ENCODE measurements at places on chromosomes 16 and 17.
A peak's percentile ranks its signal among the peaks of the same experiment; 100 is the strongest.

GRCh38 chr16:3739636-3740035 is 22.3 kb upstream of the TRAP1 start:
- no peak for DNase-seq

DNA sequence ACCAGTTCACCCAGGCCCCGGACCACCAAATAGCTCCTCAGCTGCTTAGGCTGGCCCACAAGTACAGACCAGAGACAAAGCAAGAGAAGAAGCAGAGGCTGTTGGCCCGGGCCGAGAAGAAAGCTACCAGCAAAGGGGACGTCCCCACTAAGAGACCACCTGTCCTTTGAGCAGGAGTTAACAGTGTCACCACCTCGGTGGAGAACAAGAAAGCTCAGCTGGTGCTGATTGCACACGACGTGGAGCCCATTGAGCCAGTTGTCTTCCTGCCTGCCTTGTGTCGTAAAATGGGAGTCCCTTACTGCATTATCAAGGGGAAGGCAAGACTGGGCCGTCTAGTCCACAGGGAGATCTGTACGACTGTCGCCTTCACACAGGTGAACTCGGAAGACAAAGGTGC is 15.4 kb downstream of the FOXF1 start:
- no peak for DNase-seq

DNA sequence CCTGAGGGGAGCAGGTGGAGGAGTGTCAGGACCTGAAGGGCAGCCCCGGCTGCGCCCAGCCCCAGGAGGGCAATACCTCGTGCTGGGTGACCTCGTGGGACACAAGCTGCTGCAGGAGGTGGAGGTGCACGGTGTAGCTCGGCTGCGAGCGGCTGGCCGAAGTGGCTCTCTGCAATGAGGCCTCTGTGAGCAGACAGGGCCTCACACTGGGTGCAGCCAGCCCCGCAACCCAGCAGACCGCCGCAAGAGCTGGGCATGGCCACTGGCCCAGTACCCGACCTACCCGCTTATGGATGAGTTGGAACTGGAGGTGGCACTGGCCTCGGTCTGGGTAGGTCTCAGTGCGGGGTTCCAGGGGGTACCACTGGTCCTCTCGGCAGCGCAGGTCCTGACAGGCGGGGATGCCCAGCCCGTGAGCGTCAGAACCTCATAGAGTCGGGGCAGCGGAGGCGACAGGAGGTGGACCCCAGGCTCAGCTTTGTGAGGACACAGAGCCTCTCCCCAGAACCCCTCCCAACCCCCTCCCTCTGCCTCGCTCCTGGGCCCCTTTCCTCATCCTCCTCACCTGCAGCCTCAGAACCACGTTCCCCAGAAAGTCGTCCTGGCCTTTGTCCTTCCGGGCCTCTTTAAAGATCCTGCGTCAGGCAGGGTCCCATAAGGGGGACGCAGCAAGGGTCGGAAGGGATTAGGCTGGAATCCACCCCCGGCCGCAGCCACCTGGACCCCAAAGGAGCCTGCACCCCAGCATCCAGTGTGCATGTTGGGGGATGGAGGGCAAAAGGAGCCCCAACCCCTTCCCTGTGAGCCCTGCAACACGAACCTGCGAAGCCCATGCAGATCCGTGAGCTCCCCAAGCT is 4.0 kb downstream of the UNC13D start:
- no peak for DNase-seq

- no peak for DNase-seq
Measured at GRCh38 chr17:82697808-82698064, 762 bp downstream of the RAB40B start.

DNA sequence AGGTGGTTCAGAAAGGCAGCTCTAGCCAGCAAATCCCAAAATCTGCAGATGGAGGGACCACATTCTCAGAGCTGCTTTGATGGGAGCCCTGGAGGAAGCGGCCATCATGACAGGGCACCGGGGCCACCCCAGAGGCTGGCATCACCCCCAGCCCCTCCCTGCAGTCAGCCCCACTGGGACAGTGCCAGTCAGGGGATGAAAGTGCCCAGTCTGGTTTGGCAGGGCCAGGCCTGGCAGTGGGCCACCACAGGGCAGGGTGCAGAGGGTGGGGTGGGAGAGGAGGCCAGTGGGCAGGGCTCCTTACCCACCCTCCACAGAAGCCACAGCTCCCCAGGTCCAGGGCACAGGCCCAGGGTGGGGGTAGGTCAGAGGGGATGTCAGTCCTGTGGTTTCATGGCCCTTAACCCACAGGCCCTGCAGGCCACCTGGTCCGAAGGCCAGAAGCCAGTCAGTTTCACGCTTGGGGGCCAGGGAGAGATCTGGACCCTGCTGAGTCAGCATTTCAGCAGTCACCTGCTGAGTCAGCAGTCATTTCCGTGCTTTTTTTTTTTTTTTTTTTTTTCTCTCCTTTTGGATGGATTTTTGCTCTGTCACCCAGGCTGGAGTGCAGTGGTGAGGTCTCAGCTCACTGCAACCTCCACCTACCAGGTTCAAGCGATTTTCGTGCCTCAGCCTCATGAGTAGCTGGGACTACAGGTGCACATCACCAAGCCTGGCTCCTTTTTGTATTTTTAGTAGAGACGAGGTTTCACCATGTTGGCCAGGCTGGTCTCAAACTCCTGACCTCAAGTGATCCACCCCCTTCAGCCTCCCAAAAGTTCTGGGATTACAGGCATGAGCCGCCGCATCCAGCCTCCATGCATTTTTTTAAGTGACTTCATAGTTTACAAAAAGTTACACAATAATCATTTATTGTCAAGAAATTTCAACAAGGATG is 10.4 kb downstream of the SLC25A10 start:
- no peak for DNase-seq

DNA sequence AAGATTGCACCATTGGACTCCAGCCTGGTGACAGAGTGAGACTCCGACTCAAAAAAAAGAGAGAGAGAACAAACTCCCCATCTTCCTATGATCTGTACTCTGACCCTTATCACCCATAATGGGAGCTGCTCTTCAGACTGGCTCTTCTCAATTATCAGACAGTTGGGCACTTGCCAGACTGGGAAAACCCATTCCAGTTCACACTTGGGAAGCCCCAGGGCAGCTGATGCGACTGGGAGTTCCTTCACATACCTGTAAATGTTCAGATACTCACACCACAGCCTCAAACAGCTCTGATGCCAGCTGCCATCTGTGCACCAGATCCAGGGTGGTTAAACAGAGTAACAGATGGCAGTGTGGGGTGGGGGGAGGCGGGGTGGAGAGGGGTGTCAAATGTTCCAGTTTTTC is 23.8 kb upstream of the TMEM101 start:
- no peak for DNase-seq

DNA sequence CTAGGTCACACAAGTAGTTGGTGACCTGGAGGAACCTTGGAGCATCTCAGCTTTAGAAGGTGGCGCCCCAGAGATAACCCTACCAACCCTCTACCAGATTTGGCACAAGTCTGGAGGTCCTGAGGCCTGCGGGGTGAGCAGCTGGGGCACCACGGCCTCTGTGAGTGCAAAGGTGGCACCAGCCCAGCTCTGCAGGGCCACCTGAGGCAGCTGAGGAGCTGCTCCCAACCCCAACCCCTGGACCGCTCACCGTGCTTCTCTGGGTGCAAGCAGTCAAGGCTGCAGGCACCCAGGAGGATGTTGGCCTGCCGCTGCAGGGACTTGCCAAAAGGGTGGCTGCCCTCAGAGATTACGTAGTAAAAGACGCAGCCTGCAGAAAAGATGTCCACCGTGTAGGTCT is 28.4 kb upstream of the ICAM2 start:
- DNase-seq: no peak

DNA sequence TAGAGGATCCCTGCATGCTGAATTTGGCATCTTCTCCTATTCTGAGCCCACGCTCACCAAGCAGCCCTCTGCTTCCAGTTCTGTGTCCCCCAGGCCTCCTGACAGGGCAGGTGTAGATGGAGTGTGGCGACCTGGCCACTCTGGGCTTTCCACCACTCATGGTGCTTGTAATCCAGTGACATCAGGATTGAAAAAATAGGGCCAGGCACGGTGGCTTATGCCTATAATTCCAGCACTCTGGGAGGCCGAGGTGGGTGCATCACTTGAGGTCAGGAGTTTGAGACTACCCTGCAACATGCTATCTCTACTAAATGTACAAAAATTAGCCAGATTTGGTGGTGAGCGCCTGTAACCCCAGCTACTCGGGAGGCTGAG is 29.4 kb downstream of the UNK start:
- DNase-seq: no peak

GRCh38 chr17:39727556-39727955 is 2.8 kb downstream of the MIEN1 start:
- DNase-seq: no peak

DNA sequence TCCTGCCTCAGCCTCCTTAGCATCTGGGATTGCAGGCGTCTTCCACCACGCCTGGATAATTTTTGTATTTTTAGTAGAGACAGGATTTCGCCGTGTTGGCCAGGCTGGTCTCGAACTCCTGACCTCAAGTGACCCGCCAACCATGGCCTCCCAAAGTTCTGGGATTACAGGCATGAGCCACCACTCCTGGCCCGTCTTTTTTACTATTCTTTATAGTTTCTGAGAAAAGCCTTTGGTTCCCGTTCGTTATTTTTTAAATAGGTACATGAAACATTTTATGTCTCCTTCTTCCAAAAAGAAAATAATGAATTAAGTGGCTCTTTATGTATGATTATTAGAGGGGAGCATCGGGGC is 570 bp upstream of the BCO1 start:
- DNase-seq: no peak

DNA sequence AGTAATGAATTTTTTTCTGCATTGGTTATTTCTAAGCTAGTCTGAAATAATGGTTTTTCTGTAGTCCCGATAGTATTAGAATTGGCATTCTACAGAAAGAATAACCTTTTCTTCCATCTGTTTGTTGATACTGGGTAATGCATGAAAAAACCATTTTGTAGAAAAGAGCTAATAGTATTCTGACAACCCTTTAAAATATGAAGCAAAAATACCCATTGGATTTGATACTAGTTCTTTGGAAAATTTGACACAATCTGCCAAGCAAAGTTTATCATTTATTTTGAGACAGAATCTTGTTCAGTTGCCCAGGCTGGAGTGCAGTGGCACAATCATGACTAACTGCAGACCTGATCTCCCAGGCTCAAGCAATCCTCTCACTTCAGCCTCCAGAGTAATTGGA is 366.8 kb upstream of the MON1B start:
- no peak for DNase-seq

DNA sequence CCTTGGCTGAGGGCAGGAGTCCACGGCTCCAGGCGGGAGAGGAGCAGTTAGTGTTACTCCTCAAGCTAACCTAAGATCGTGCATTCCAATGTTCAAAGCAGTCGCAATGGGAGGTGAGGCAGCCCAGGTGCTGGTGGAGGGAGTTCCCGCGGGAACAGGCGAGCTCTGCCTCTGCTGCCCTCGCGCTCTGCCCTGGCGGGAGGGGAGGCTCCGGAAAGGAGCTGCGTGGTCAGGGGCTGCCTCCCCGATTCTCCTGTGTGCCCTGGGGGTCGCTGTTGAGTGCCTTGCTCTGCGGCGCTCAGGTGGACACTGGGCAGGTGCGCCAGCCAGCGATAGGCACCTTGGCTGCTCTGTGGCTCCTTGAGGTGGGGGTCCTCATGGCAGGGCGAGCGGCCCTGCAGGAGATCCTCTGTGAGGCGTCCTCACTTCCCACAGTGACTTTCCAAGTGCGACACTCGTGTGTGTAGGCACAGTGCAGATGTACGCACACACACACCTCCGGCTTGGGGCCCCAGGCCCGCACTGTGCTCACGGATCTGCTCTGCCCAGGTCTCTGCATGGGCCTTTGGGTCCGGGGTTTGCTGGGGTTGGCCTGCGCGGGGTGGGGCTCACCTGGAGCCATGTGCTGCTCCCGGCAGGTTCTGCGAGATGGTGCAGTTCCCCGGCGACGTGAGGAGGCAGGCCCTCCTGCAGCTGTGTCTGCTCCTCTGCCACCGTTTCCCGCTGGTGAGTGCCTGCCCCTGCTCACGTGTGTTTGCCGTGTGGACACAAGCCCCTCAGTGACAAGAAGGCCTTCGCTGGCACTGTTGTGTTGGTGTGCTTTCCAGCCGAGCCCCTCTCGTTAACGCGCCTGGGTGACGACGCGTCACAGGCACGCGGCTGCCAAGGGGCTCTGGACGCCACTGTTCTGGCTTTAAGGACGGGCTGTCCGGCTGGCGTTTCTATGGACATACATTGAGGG is 97.9 kb upstream of the ZNF750 start:
- DNase-seq: no peak

- DNase-seq: no peak
Measured at GRCh38 chr17:5203908-5204294, 12.2 kb upstream of the ZNF594 start.

DNA sequence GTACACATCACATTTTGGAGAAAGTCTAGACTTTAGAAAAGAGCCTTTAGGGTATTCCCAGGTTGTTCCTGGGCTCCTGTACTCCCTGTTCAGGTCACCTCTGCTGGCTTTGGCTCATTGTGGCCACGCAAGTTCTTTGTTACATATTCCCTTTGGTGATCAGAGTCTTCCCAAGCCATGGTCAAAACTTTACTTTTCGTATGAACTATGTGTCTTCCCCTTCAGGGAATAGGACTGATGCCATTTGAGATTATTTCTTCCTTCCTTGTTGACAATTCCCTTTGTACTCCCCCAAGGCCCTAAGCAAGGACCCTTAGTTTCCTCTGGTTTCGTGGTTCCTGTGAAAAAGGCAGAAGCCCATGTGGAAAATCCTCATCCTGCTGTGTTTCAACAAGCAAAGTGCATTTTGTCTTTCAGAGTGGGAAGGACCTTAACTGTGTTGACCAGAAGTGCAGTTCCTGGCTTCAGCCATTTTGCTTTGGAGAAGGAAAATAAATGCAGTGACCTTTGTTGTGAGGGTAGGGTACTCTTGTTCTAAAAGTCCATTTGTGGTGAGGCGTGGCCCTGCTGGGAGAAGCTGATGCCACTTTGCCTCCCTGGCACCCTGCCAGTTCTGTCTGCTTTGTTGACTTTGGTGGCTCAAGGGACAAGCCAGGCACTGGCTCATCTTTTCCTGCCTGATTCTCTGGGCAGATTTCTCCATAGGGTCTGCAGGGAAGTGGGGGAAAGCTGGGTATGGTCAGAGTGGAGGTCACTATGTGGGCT is 55.1 kb downstream of the ZNRF1 start:
- DNase-seq: peak; percentile 76

GRCh38 chr16:48609652-48610029 is 339 bp downstream of the N4BP1 start:
- DNase-seq: no peak

GRCh38 chr17:40178660-40179059 is 1.4 kb downstream of the RAPGEFL1 start:
- no peak for DNase-seq

DNA sequence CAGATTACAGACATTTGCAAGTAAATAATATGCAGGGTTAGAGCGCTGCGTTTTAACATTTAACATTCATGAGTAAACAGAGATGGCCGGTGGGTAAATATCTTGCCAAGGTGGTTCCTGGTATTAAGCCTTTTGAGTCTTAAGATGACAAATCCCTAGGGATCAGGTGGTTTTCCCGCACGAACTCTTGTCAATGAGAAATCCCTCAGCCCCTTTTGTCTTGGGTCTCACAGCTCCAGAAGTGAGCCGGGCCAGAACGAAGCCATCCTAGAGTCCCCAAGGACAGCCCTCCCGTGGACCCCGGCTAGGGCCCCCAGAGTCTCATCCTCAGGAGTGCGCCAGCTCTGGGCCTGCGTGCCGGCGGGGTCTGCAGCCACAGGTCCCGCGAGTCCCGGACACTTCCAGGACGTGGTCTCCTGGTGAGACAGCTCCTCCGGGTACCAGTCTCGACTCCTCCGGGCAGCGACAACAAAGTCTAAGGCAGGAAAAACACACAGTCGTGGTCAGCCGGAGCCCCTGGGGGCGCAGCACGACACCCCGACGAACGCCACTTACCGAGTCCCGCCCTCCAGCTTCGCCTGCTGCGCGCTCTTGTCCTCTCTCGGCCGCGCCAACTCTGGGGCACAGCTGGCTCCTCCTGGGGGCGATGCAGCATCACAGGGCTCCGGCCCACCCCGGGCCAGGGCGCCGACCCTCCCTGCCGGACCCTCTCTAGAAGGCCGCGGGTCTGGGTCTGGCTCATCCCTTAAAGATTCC is 13.3 kb downstream of the MIS12 start:
- peak; percentile 27 for DNase-seq
